ENCODE measurements at places on chromosomes 12 and 14. TPM values are rescaled to one million over a fixed set of nuclear protein-coding genes. Genes with fewer than 3 reads are reported as not detected.
A peak's percentile ranks its signal among the peaks of the same experiment; 100 is the strongest.

DNA sequence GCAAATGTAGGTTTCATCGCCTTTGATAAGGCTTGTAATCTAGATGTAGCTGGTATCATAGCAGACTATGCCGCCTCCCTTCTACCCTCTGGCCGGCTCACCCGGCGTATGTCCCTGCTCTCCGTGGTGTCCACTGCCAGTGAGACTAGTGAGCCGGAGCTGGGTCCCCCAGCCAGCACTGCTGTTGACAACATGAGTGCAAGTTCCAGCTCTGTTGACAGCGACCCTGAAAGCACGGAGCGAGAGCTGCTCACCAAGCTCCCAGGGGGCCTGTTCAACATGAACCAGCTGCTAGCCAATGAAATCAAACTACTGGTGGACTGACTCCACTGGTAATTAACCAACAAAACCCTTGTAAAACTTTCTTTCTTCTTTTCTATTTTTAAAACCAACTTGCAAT, 49.0 kb upstream of the A2ML1 start:
- no peak for DNase-seq

GRCh38 chr12:101566318-101566717, 28.5 kb upstream of the MYBPC1 start:
- peak; percentile 73 for DNase-seq

DNA sequence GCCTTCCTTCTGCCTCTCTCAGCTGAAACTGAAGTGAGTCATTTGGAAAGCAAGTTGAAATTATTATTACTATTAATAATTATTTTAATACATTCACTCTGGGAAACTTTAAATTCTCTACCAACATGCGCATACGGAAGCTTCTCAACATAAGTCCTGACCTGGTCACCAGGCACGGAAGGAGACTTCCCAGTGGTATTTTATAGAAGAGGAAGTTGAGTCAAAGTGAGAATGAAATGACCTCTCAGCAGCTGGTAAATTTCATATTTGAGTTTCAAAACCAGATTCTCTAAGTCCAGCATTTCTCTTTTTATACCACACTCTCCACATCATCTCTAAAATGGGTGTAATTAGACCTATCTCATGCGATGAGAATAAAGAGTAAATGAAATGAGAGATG, 747.4 kb downstream of the VRK1 start:
- no peak for DNase-seq

DNA sequence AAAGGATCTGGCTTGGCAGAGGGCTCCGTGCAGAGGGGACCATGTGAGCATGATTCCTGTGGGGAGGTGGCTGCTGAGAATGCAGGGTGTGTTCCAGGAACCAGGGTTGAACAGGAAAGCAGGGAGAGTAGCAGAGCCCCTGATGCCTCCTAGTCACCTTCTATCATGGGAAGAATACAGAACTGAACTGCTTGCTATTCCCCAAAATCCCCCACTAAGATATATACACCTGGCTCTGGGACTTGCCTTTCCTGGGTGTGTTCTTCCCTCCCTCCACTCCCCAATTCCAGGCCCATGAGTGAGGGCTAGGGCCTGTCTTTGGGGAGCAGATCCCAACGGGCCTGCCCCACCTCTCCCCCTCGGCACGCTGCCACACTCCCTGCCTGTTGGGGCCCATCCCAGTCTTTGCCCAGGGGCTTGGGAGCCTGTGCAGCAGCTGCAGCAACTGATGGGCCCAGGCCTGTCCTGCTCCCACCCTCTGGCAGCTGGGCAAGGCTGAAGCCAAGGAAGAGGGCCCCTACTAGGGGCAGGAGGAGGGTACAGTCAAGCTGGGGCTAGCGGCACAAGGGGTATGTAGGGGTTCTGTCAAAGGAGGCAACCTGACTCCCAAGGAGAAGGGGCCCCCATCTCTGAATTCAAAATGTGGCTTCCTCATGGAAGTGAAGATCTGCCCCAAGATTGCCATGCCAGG, 3.2 kb downstream of the AJUBA start:
- no peak for DNase-seq

GRCh38 chr12:3990501-3991280, 117.5 kb upstream of the PARP11 start:
- DNase-seq = no peak

Gene POTEM
- total RNA-seq = not detected
